ENCODE measurements at places on chromosomes 1 and 21. TPM values are rescaled to one million over a fixed set of nuclear protein-coding genes. Genes with fewer than 3 reads are reported as not detected.

Gene SPRR2G
- total RNA-seq: not detected

Gene EPS15
- 86.1 TPM for total RNA-seq

Gene SHISAL2A
- total RNA-seq: not detected

Gene FBXO2
- 44.4 TPM for total RNA-seq

Gene FBLIM1
- total RNA-seq: 69.1 TPM

Gene LAMC2
- total RNA-seq: 19.0 TPM

DNA sequence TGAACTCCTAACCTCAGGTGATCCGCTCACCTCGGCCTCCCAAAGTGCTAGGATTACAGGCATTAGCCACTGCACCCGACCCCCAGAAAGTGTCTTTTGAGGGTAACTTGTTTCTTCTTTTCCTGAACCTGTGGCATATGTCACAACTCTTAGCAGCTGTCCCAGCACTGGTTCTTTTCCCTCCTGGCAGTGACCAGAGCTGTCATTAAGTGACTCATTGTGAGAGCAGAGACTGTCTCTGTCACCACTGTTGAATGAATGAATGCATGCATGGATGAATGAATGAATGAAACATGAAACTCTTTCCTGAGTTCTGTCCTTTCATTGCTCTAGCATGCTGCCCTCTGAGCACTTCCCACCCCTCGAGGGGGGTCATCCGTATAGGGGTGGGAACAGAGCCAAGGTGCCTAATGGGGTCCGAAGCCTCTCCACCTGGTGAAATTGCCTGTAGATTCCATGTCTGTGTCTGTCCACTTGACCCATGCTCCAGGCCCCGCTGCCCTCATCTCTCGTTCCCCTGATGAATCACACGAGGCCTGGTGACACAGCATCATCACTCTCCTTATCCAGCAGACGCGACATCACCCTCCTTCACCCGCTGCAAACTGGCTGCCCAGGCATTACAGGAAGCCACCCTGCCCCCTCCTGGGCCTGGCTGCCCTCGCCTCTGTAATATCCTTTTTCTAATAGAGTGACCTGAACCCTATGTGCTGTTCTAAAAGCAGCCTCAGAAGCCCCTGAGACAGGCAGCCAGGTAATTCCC, 75.0 kb downstream of the IGSF21 start:
- no peak for DNase-seq

- no peak for DNase-seq
These were observed 128.0 kb downstream of the HMCN1 start for GRCh38 chr1:185862235-185862634.

DNA sequence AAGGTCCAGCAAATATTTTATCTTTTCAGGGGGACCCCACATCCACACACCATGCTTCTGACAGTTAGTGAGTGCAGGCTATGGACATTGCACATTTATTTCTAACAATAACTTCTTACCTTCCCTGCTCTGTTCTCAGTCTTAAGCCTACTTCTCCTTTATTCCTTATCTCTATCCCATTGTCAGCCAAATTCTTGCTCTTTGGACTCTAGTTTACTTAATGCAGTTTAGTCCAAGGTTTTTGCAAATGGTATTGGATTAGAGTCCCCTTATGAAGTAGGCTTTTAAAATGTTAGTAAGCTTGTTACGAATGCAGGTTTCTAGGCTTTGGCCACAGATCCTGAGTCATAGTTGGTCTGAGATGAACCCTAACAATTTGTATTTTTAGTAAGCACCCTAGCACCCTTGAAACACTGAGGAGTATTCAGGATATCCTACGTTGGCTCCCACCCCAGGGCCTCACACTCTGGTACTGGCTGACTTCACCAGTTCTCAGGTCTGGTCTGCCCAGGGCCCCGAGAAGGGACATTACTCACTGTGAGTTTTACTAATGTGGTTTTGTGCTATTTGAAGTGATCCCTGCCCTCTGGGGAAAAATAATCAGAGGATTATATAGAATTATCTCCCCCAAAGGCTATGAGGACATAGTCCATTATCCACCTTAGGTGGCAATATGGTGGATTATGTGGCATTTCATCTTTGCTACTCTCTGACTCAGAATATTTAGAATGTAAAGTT, 239.5 kb downstream of the TGFB2 start:
- no peak for DNase-seq

DNA sequence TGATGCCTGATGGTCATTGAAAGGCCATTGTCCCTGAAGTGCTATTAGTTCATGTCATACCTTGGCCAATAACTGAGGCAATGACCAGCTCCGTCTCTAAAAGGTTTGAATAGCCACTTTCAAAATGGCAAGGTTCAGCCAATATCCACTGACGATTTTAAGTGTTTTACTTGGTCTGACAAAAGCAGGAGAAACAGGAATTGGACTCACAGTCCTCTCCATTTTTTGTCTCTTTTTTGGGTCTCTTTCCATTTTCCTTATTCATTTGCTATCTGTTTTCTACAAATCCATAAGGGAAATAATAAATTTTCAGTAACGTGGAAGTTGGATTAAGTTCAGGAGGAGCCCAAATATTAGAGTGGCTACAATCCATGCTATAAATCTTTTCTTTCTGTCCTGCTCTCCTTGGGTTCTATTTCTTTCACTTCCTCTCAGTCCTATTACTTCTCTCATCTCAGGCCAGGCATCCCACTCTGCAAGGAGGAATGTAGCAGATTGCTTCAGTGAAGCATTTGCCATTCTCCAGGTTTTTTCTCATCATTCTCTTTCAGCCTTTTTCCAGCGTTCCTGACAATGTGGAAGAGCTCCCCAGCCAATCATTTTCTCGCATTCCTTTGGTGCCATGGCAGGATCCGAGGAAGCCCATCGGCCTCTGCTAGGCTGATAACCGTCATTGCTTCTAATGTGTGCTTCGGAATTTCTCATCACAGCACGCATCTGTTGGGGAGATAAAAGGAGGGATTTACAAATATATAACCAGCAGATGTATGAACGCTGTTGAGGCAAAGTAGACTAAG, 414.5 kb downstream of the ADGRL2 start:
- peak; percentile 13 for DNase-seq

DNA sequence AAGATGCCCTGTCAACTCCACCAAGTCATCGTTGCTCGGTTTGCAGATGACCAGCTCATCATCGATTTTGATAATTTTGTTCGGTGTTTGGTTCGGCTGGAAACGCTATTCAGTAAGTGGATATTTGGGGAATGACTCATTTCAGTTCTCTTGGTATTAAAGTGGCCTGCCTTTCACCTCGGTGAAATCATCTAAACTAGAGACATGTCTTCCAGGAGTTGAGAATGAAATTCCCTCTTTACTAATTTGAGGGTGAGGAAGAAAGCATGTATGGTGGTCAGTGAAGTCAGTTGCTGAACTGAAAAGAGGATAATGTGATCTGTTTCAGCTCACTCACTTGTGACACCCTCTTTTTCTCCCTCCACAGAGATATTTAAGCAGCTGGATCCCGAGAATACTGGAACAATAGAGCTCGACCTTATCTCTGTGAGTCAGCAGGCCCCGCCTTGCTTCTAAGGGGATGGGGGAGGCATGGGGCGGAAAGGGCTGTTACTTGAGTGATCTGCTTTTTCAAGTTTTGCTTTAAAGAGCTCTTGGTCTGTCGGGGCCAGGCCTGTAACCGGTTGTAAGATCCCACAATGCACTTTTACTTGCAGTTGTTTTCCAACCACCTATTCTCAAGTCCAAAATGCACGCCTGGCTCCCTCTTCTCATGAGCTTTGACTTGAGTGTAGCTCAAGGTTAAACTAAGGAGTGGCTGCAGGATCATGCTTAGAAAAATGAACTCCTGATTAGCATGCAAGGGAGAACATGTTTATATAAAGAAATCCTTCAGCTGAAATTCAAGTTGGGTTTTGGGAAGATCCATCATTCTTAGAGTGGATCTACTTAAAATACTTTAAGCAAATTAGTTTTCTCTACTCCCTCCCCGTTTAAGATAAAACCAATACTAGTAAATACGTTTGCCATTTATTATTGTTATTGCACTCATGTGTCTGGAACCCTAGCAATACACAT, 59.8 kb downstream of the CAPN2 start:
- peak; percentile 64 for DNase-seq

DNA sequence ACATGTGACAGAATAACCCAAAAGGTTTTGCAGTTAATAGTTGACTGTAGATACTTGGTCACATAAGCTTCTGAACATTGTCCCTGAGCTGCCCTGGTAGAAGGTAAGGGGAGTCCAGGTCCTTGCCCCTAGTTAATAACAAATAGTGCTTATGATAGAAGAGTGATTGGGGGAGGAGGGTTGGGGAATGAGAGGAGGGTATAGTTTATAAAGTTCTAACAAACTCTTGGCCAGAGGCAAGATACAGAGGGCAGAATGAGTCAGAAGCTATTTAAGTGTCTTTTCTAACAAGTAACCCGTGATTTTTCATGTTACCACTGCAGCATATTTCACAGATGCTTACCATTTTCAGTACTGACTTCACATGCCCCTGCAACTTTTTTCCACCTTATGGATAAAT, 26.7 kb upstream of the MYOCOS start:
- DNase-seq: no peak

DNA sequence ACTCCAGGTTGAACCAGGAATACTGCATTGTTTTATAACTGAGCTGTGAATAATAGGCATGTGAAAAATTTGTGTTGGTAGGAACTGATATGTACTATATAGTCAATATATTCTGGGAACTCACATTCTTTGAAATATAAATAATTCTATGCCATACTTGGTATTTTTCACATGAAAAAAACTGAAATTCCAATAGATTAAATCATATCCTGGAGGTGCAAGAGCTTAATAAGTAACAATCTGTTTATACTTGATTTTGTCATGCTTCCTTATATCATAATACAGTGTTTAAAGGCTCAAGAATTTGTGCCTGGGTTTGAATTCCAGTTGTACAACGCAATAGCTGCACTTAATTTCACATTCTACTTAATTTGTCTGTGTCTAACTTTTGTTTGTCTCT, 387.0 kb downstream of the USP25 start:
- DNase-seq: no peak

GRCh38 chr1:213104604-213105003, 53.6 kb downstream of the RPS6KC1 start:
- no peak for DNase-seq

DNA sequence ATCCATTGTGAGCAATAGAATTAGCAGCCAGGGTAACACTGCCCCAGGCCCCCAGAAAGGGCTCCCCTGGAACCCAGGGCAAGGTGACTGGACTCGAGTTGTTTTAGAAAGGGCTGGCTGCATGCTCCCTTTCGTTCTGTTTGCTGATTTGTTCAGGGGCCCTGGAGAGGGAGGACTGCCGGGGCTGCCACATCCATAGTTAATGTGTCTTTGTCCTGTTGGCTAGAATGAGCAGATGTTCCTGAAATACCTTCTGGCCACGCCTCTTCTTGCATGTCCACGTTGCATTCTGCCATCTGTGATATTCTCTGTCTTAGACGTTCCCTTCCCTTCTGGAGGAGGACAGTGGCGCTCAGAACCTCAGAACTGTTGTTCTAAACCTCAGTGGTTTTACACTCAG, 118.8 kb downstream of the AJAP1 start:
- DNase-seq: no peak

DNA sequence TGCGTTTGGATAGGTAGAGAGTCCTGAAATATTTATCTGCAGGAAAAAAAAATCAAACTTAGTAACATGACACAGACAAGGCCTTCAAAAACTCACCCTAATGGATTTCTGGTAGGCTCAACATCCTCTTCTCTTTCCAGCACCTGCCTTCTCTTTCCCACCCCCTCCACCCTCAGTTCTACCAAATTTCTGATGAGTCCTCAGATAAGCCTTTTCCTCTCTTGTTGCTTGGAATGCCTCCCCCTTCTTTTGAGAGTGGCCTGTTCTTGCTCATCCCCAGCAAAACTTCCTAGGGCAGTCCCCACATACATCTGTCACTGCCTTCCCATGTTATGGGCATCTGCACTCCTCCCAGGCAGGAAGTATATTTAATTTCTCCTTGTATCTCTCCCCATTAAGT, 7.6 kb upstream of the LBR start:
- no peak for DNase-seq

DNA sequence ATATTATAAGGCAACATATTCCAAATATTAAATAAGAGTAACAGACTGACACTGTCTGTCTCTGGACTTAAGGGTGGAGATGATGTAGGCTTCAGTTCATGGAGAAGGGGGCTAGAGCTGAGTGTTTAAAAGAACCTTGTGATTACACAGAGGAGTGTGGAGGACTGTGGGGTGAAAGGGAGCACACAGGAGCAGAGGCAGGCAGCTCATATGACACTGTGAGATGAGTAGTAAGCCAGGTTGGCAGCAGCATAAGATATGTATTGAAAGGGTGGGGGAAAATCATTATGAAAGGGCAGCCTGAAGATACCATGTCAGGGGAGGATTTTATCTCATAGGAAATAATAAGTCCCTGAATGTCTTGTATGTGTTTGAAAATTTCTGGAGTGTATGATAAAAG, 104.5 kb downstream of the AK5 start:
- no peak for DNase-seq

- DNase-seq: no peak
These were observed 62.7 kb downstream of the CENPF start for GRCh38 chr1:214665606-214666110.

DNA sequence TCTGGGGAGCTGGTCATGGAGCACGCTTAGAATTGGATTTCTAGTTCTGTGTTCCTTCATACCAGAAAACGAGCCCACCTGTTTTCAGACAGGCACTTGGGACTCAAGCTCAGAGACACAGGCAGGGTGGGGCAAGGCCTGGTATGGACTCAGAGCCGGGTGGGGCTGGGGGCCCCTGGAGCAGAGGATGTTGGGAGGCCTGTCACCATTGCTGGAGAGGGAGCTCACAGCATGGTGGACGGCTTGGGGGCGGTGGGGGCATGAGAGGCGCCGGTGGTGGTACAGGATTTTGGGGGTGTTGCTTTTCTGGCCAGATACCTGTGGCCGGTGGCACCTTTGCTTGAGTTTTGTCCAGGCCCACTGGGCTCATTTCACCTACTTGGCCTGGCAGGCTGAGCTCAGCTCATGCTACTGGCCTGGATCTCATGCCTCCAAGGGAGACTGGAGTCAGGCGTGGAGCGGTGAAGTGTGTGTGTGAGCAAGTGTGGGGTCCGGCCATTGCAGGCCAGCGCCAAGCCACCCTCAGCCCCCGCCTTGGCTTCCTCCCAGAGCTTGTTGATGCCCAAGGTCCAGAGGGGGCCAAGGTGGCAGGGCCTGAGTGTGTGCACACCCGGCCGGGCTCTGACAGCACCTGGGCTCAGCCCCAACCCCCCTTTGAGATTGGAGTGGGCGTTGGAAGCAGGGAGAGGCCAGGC, 8.7 kb downstream of the SLX9 start:
- DNase-seq: no peak

GRCh38 chr1:67149179-67149770, 14.5 kb upstream of the C1orf141 start:
- DNase-seq: peak; percentile 89

DNA sequence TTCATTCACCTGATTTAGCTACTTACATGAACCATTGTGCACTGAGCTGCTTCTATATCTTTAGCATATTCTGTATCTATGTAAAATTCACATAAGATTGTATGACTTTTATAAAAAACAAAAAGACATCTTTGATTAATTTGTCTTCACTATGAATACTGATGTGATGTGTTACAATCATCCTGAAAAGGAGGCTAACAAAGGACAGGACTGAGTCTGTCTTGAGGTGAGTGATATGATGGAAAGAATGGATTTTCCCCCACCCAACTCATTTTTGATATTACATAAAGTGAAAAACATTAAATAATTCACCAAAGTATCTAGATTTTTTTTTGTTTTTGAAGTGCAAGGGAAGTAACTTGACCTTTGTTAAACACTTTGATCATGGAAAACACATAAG, 9.8 kb downstream of the PTPRC start:
- DNase-seq: no peak

- DNase-seq: peak; percentile 40
These were observed 152.7 kb upstream of the CHRM3 start for GRCh38 chr1:239233626-239234025.

Data from GM23338 (cell line).